Omental fat pad (tissue), 4 donors: ENCODE measurements at places on chromosomes 4 and X.
A peak's percentile ranks its signal among the peaks of the same experiment; 100 is the strongest.

DNA sequence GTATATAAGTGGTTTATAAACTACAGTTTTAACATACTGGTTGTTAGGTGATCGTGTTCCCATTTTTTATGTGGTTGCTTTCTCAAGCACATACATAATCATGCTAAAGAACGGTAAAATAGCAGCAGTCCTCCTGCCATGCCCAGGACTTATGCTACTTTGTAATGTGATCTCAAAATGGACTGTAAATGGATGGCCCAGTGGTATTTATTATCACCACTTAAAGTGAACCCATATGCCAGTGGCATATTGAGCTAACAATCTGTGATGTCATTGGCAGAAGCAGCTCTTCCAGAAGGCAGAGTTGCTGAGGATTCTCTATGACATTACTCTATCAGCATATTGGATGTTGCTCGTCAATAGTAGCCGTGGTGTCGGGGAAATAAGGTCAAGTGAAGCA, 28.6 kb downstream of the ANK2 start:
- DNase-seq, result no peak

GRCh38 chr4:184620212-184620867, 28.9 kb downstream of the CASP3 start:
- DNase-seq, result no peak

GRCh38 chrX:154398668-154399526, 720 bp downstream of the RPL10 start:
- DNase-seq, result no peak

- DNase-seq, result no peak
Observed at GRCh38 chrX:130987241-130987640, 70.9 kb upstream of the ARHGAP36 start.

DNA sequence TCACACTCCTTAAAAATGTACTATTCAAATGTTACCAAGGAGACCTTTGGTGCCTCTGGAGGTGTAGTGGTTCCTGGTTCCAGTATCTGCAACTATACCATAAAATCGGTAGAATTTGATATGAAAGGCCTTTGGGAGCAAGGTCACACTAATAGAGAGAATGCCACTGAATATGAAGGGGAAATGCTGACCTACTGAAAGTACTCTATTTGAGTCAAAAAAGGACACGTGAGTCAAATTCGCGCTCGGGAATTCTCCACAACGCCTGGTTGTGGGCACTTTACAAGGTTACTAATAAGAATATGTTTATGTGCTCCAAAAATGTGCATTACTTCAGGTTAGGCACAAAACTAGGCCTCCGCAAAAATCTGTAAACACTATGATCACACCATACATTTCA, 39.5 kb upstream of the RELL1 start:
- DNase-seq, result no peak

GRCh38 chr4:106426069-106426468, 57.5 kb upstream of the GIMD1 start:
- no peak for DNase-seq

DNA sequence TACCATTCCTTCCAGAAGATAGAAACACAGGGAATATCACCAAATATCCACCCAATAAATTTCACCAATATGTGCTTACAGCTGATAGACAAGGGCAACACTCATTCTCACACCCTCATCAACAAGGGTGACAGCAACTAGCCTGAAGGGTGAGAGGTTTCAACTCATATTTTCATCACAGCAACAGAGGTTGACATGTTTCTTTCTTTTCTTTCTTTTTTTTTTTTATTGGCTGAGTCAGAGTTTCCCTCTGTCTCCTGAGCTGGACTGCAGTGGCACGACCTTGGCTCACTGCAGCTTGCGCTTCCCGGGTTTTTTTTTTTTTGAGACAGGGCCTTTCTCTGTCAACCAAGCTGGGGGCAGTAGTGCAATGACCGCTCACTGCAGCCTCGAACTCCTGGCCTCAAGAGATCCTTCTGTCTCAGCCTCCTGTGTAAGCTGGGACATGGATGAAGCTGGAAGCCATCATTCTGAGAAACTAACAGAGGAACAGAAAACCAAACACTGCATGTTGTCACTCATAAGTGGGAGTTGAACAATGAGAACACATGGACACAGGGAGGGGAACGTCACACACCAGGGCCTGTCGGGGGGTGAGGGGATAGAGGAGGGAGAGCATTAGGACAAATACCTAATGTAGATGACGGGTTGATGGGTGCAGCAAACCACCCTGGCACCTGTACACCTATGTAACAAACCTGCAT, 27.5 kb upstream of the ASMTL start:
- DNase-seq, result no peak

- no peak for DNase-seq
Observed at GRCh38 chrX:338281-338835, 19.8 kb upstream of the GTPBP6 start.

DNA sequence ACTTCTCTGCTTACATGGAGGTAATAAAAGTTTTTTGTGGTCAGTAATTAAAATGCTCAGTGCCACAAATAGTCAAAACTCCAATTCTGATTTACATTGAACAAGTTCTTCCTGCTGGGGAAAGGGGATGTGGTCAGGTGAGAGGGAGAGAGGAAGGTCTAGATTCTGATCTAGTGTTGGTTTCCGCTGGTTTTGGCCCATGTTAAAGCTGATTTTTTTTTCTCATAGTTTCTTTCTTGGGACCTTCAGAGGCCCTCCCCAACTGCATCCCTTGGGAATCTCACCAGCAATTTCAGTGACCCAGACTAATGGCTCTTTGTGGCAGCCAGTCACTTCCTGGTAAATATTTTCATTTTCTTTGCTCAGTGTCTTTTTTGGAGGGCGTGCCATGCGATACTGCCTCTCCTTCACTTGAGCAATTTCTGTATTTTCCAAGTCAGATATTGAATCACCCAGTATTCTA, 332.7 kb downstream of the RAPGEF2 start:
- no peak for DNase-seq

- DNase-seq, result no peak
Observed at GRCh38 chrX:103877571-103877970, 45.5 kb upstream of the RAB9B start.

GRCh38 chr4:46986922-46987638, 6.3 kb downstream of the GABRA4 start:
- DNase-seq, result no peak

DNA sequence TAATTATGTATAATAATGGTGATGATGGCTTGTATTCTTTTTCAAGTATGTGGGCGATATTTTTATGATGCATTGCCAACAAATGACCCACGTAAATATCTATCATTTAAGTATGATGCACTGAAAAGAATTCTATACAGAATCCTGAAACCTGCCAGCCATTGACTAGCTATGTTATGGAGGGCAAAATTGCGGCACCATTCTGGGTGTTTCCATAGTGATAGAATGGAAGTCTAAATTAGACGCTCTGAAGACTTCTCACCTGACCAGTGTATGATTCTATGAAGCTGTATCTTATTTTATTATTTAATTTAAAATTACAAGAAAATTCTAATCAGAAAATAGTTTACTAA, 677 bp upstream of the CENPC start:
- DNase-seq, result no peak

- peak; percentile 41 for DNase-seq
Observed at GRCh38 chr4:140135529-140136088, 18.4 kb downstream of the MAML3 start.

- no peak for DNase-seq
Observed at GRCh38 chrX:104695593-104695992, 129.6 kb downstream of the IL1RAPL2 start.

DNA sequence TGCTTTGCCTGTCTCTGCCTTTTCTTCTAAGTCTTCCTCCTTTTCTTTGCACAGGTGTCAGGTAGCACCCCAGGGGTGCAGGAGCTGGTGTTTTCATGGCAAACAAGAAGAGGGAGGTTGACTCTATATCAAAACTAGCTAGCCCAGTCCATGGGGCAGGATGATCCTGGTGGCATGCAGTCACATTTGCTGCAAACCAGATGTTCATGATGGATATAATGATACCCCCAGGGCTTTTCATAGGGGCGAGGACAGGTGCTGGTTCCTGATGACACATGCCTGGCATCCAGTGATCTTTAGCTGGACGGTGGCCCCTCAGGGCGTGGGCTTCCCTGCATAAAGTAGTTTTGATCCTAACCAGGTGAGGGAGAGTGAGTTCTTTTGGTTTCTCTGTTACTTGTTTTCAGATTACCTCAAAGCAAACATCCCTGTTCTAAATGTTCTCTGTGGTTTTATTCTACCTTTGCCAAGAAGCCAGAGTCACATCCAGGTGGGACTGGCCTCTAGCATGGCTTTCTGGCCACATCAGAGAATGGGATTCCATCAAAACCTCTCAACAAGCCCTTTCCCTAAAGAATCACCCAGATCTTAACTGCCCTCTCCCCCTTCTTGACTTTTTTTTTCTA, 11.2 kb upstream of the UBA6 start:
- no peak for DNase-seq

DNA sequence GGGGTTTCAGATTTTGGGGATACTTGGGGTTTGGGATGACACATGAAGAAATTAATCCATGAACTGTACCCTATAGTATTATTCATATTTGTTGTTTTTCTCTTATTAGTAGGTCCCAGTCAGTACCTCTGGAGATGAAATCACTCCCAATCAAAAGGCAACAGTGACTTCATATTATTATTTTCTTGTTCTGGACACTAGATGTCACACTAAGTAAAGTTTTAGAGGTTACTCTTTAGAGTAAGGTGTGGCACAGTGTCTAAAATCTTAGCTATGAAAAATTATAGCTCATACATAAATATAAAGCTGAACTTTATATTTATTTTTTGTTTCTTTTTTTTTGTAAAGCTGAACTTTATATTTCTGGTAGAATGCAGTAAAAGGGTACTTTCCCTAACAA, 35.1 kb downstream of the FAM114A1 start:
- no peak for DNase-seq

DNA sequence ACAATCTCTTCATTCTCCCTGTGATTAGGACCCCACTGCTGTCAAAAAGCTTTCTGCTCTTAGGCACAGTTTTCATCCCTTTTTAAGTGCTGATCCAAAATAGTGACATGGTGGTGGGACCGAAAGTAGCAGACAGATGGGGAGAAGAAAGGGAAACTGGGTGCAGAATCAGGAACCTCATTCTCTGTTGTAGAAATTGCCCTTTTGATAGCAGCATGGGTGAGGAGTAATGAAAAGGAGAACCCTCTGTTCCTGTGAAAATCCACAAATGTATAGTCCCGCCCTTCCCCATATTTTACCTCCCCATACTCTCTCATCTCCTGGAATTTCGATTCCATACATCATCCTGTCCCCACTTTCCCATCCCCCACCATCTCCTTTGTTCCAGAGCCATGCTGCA, 126.5 kb downstream of the STIM2 start:
- DNase-seq, result no peak

GRCh38 chr4:10599574-10599973, 85.0 kb downstream of the CLNK start:
- DNase-seq, result no peak

DNA sequence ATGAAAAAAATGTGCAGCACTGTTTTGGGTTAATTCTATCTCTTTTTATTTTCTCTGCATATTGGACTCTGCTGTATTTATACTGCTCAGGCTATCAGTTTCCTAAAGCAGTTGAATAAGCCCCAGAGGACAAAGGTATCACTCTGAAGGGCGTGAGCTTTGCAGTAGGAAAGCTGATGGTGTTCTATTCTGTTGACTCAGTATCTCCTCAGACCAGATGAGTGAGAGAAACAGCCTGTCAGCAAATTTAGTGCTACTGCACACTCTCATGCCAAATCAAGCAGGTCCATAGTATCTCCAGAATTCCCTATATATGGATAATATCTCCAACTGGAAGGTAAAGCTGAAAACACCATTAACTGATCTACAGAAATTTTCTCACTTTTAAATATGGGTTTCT, 132.3 kb upstream of the UGT8 start:
- no peak for DNase-seq

DNA sequence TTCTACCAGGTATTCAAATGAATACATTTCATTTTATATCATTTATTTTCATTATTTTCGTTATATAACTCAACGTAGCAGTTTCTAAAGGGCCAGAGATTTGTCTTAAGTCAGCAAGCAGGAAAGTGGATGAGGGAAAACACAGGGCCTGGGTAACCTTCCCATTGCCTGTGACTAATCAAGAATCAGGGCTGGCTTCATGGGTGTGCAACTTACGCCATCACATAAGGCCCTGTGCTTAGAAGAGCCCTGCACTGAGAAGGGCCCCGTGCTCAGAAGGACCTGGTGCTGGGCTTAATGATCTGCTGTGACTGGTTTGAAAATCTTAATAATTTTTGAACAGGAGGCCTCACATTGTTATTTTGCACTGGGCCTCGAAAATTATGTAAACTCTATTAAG, 65.4 kb upstream of the FAM9C start:
- DNase-seq, result no peak

GRCh38 chrX:47484885-47485284, 1.9 kb upstream of the ZNF41 start:
- no peak for DNase-seq

GRCh38 chr4:10036807-10037342, 15.6 kb upstream of the SLC2A9 start:
- no peak for DNase-seq

DNA sequence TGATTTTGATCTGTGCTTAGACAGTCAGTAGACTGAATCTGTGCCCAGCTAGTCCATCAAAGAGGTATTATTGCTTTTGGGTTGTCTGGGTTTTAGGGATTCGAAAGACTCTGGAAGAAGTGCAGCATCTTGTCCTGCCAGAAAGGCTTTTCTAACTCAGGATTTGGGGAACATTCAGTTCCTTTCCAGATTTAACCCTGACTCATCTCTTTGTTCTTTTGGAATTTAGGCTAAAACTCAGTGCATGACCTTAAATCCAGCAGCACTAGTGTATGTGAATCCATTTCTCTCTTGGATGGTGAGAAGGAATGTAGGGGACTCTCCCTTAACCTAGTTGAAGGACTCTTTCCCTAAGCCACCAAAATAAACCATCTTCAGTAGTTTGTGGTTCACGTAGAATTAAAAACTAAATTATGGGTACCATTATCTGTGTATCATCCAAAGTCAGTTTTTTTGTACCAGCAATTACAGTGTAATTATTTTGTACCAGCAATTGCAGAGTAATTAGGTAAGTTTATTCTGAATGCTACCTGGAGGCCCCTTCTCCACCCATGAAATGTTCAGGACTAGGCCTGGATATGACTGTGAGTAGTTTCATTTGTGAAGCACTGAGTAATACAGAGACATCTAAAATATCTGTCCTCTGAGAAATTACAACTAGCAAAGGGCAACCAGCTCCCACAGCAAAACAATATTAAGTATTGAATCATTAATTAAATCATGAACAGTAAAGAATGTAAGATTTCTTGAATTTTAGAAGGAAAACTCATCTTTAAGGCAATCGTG, 384.0 kb downstream of the TMA16 start:
- DNase-seq, result no peak

DNA sequence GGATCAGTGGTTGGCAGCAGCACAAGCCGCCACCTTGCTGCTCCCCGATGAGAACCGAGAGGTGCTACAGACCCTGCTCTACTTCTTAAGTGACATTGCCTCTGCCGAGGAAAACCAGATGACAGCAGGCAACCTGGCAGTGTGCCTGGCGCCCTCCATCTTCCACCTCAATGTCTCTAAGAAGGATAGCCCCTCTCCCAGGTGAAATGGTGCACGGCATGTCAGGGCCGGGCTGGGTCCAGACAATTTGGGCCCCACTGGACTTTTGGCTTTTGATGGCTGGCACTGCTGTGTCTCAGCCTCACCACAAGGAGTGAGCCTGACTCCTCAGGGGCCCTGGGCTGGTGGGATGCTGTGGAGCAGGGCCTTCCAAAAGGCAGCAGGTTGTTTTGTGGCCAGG, 74.1 kb downstream of the STARD8 start:
- no peak for DNase-seq
